ENCODE measurements at places on chromosomes 6 and 20. TPM values are rescaled to one million over a fixed set of nuclear protein-coding genes. Genes with fewer than 3 reads are reported as not detected.

DNA sequence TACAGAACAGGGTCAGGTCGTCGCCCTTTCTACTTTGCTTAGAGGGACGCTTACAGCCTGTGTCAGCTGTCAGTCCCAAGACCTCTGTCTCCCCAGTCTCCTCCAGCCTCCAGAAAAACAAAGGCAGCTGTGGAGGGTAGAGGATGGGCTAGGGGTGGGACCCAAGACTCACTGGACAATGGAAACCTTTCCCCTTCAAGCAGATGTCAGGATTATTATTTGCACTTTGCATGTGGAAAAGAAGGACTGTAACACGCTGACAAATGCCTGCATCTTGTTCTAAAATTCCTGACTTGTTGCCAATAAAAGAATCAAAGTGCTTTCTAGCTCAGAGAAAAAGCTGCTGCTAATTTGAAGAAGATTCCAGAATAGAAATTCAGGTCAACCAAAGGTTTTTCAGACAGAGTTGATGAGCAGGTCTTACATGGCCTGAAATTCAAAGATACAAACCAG is 58.7 kb downstream of the SNX5 start:
- DNase-seq, result no peak

DNA sequence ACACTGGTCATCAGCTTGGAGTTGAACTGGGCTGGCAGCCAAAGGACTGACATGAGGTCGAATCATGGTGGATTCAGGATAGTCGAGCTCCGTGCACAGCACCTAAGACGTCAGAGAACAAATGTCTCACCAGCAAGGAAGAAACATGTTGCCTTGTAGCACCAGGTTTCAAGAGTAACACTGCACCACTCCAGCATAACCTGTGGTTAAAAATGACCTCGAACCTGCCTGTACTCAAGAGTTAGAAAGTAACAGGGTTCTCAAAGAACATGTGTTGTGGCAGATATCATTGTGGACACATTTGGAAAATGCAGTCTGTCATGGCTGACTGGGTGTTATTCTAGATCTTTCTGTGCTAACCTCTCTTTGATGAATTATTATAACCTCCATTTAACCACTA is 511.6 kb downstream of the CDH26 start:
- no peak for DNase-seq

- no peak for DNase-seq
These were observed 42.3 kb downstream of the RALGAPB start for GRCh38 chr20:38514947-38515346.

- no peak for DNase-seq
These were observed 285.6 kb downstream of the PRKN start for GRCh38 chr6:162441991-162442390.

DNA sequence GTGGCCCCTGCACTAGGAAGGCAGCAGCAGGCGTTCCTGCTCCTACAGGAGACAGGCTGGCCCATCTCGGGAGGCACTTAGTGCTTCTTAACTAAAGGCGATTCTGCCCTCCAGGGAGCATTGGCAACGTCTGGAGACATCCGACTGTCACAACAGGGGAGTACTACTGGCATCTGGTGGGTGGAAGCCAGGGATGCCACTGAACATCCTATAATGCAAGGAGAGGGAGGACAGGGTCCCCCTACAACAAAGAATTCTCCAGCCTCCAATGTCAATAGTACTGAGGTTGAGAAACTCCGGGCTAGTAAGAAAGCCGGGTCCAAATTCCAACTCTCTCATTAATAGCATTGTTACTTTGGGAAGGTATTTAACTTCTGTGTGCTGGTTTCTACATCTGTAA is 119.4 kb upstream of the ARMC2 start:
- no peak for DNase-seq

DNA sequence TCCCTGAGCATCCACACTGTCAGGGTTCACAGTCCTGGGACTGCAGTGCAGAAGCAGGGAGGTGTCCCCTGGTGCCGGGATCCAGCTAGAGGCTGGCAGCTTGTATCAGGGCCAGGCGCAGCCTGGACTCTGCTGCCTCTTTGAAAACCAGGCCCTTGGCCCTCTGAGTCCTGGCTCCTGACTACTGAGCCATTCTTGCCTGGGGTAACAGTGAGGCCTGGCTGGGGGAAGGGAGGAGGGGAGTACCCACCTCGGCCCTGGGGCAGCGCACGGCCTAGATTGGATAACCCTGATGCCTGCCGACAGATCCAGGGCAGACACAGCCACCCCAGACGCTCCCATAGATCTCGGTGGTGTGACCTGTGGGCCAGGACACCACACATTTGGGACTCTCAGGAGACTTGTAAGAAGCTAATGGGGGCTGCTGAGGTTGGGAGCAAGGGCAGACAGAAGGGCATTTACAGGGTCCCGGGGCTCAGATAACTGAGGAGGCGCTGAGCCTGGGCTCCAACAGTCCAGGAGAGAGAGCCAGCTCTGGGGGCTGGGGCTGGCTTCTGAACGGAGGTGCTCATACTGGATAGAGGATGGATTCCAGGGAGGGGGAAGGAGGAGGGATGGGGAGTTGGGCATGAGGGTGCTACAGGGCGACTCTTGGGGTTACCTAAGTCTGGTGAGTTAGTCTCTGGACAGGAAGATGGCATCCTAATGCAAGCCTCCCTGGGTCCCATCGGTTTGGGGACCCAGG is 30.5 kb downstream of the SPDEF start:
- DNase-seq, result no peak

DNA sequence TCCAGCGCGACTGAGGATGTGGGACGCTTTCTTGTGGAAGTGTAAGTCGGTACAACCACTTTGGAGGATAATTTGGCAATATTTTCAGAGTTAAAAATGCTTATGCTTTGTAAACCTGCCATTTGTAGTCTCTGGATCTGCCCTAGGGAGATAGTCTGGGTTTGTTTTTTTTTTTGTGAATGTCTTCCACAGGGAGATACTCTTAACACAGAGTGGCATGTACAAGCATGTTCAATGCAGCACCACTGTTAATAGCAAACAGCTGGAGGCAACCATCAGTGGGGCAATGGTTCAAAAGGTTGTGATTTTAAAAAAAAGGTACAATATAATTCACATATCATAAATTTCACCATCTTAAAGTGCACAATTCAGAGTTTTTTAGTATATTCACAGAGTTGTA is 22.4 kb downstream of the SLC9A8 start:
- DNase-seq, result no peak

The SLC26A8 gene
- total RNA-seq, result not detected

The PRR18 gene
- total RNA-seq, result not detected
